ENCODE measurements at places on chromosomes 1 and 21.
A peak's percentile ranks its signal among the peaks of the same experiment; 100 is the strongest.

- peak; percentile 52 for DNase-seq
Observed at GRCh38 chr1:23763041-23763577, 15.1 kb upstream of the PITHD1 start.

GRCh38 chr1:243375596-243375995 lies 119.8 kb downstream of the SDCCAG8 start:
- no peak for DNase-seq

GRCh38 chr1:61101536-61101935 lies 19.2 kb downstream of the NFIA start:
- no peak for DNase-seq

- DNase-seq = peak; percentile 66
Observed at GRCh38 chr21:31248598-31248997, 95.5 kb downstream of the TIAM1 start.

- no peak for DNase-seq
Observed at GRCh38 chr1:1275836-1276235, 2.2 kb upstream of the UBE2J2 start.

Measured in fibroblast of mammary gland (primary cell).